ENCODE measurements at places on chromosomes 3 and 15.

- DNase-seq: no peak
- no peak overlapping the region for H3K4me3 ChIP-seq
- no peaks in the 10 kb centered on the region for H3K4me1 ChIP-seq
- no peak overlapping the region for H3K27ac ChIP-seq
- no peaks in the 10 kb centered on the region for H3K36me3 ChIP-seq
Observed at GRCh38 chr3:19595884-19596283, 338.1 kb downstream of the EFHB start.

DNA sequence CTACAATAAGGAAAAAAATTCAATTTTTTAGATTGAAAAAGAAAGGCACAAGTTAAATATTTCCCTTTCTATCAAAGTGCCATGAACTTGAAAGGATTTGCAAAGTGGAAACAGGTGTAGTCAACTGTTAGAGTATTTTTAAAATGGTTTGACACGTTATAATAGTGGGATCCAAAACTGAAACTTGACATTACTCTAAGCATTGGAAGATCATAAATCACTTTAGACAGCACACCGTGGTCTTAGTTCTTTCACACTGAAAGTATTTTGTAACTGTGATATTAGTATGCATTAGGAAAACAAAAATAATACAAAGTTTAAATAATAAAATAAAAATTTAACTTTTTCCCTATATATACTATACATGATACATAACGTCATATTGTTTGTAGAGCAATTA is 933.1 kb downstream of the EPHA3 start:
- no peak for DNase-seq
- no peaks in the 10 kb centered on the region for H3K36me3 ChIP-seq
- no peaks in the 10 kb centered on the region for H3K4me1 ChIP-seq
- no peaks in the 10 kb centered on the region for H3K27me3 ChIP-seq

DNA sequence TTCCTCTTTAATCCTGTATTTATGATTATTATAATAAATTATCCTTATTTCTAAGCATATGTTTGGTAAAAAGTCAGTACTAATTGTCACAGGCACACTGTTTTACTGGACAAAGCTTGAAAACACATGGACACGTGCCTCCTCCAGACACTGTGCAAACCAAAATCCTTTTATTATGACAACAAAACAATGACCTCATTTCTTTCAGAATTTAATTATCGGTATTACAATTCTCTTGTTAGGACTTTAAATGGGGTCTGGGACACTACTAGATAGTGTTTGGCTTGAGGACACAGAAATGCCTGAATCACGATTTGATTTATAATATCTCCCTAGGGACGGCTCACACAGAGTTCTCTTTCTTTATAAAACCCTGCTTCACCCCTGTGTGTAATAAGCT is 107.3 kb upstream of the IGSF10 start:
- H3K27me3 ChIP-seq: peaks cover 4% of the 10 kb centered on the region
- no peak overlapping the region for H3K4me3 ChIP-seq
- no peaks in the 10 kb centered on the region for H3K4me1 ChIP-seq
- DNase-seq: no peak

- DNase-seq: no peak
- no peaks in the 10 kb centered on the region for H3K36me3 ChIP-seq
- H3K27me3 ChIP-seq: peaks cover 4% of the 10 kb centered on the region
Observed at GRCh38 chr3:75906555-75907112, 121.3 kb upstream of the ZNF717 start.

GRCh38 chr3:175212896-175213295 is 353.8 kb downstream of the NAALADL2 start:
- no peaks in the 10 kb centered on the region for H3K27me3 ChIP-seq
- no peak overlapping the region for H3K4me3 ChIP-seq
- no peak for DNase-seq
- H3K4me1 ChIP-seq: no peaks in the 10 kb centered on the region

DNA sequence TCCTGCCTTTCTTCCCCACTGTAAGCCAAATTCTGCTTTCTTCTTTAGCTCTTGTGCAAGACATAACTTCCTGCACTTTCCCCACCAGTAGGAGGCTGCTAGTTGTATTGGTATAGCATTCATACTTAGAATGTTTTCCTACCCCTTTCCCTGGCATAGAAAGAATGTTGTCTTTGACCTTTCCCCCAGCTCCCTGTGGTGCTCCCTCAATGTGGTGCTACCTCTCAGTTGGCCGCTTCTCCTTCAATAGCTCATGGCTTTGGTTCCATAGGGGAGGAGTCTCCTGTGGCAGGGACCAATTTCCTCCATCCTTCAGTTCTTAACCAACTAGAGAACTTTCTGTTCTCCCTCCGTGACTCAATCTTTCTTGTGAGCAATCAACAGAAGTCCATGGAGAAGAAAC is 67.5 kb upstream of the AKAP13 start:
- H3K4me1 ChIP-seq: peaks cover 56% of the 10 kb centered on the region
- H3K27ac ChIP-seq: no peak overlapping the region
- peaks cover 11% of the 10 kb centered on the region for H3K27me3 ChIP-seq
- no peak overlapping the region for H3K4me3 ChIP-seq

DNA sequence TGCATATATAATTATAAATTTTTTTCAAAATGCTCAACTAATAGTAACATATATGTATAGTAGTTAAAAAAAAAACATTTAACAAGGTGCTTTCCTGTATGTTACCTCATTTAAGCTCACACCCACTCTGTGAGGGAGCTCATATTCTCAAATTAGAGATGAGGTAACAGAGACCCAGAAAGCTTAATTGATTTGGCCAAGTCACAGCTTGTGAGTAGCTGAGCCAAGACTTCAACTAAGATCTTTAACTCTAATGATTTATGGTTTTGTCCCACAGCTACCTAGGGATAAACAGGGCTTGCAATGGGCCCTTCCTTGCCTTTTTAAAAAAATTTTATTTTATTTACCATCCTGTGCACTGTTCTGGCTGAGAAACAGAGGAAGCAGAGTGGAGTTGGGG is 230.0 kb upstream of the GOLIM4 start:
- DNase-seq: no peak
- no peak overlapping the region for H3K4me3 ChIP-seq

GRCh38 chr3:43338295-43338694 is 52.0 kb downstream of the SNRK start:
- H3K4me3 ChIP-seq: no peak overlapping the region
- peaks cover 89% of the 10 kb centered on the region for H3K36me3 ChIP-seq
- no peaks in the 10 kb centered on the region for H3K27me3 ChIP-seq
- H3K27ac ChIP-seq: no peak overlapping the region
- peaks cover 16% of the 10 kb centered on the region for H3K4me1 ChIP-seq

Measured in activated naive CD4-positive, alpha-beta T cell treated with anti-CD3 and anti-CD28 coated beads, Interleukin-2, amount 10 ng/mL, durations not matched to agents 7 days and 5 days (primary cell).